ENCODE measurements at places on chromosomes 12 and 14. TPM values are rescaled to one million over a fixed set of nuclear protein-coding genes. Genes with fewer than 3 reads are reported as not detected.

Gene NKX2-8
- total RNA-seq = 4.8 TPM

Gene TMEM30B
- total RNA-seq = not detected

Gene LIN7A
- 0.12 TPM for total RNA-seq

- no peak for DNase-seq
Measured at GRCh38 chr12:116633476-116633875, 74.3 kb downstream of the MAP1LC3B2 start.

DNA sequence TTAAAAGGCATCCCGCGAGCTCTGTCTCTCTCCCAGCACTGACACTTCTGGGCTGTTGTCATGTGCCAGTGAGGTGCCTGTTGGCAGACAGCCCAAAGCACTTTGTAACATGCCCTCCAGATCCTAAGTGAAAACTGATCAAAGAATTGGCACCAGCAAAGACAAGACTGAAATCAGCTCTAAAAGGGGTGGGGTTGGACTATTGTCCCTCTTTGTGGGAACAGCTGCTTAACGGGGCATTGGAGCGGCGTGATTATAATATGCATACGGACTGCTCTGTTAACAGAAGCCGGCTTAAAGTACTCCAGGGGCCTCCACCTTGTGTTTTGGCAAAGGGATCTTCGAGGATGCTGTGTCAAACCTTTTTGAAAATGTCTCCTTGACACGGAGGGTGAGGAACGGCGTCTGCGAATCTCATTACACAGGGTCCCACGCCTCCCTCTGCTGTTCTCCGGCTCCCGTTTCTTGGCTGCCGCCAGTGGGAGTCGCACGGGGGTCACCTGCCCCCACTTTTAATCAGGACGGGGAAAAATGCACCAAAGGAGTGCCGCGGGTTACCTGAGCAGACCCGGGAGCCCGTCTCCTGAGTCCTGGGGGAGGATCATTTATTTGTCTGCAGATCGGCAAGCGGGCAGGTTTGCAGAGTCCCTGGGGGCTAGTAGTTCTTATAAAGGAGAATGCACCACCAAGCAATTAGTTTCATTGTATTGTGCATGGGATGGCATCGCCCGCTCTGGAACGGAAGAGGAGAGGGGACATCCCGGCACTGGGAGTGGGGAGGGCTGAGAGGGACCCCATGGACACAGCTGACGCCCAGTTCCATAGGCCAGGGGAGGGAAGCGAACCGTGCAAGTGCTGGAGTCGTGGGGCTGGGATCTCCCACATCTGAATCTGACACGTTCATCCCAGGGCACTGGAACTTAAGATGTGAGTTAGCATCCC is 44.3 kb downstream of the SPRING1 start:
- DNase-seq = no peak

- DNase-seq = no peak
Measured at GRCh38 chr12:740921-741320, 11.5 kb upstream of the WNK1 start.

DNA sequence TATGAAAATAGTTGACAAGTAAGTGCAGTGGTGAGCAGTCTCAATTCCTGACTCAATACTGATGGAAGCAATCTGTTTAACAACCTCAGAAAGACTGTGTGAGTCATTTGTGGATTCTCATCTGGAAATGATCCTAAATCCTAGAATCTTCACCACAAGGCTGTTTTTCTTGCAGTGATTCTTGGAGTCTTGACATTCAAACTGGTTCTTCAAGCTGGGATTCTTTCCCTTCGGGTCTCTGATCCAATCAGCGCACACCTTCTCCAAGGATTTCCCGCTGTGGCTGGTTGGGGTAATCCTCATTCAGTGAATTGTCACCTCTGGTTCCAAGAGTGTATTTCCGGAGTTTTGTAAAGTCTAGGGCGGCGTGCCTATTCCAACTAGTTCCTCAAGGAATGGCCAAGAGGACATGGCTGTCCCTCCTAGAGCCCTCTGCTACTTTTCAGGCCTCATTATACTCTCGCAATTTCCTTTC is 37.7 kb upstream of the FOXJ2 start:
- DNase-seq = peak; percentile 74

All from Daoy (cell line).